ENCODE measurements at places on chromosomes 11 and 22. TPM values are rescaled to one million over a fixed set of nuclear protein-coding genes. Genes with fewer than 3 reads are reported as not detected.

DNA sequence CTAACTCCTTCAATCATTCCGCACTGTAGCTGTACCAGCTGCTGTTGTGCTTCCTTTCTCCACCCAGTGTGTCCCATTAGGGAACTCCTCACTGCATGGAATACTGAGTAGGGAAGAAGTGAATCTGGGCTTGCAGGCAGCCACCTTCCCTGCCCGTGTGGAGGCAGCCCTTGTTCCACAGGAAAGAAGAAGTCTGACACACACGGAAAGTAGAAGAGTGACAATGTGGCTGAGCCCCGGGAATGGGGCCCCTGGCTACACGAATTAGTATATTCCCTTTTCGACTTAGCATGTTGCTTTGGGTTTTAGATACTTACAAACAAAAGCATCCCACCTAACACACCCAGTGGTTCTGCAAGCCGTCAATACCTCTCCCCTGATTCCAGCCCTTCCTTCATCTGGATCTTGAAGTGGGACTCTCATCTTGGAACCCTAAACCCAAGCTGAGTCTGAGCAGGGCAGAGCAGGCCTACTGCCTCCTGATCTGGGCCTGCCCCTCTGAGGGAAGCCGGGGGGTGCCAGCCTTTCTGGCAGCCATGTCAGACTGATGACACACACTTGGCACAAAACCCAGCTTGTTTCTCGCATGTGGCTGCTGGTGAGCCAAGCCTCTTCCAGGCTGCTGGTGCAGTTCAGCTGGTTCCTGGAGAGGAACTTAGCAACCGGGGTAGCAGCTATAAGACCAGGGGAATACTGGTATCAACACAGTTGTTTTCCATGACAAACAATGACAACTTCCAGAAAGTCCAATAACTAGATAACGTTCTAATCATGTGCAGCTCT lies 71.6 kb downstream of the C11orf58 start:
- DNase-seq = no peak

A4GALT gene
- 42.2 TPM for total RNA-seq

HPS4 gene
- total RNA-seq = 19.3 TPM

MS4A15 gene
- total RNA-seq = not detected

GRCh38 chr11:7251836-7252682 lies at the start of gene SYT9:
Gene SYT9 (plus strand): TSS chr11:7251904. CDS start chr11:7252187, 283 bp downstream.
- peak; percentile 81 for DNase-seq

GRCh38 chr11:45097721-45098493 lies 48.5 kb upstream of the PRDM11 start:
- DNase-seq = no peak

- no peak for DNase-seq
These were observed 10.9 kb downstream of the PIH1D2 start for GRCh38 chr11:112062923-112063322.

DNA sequence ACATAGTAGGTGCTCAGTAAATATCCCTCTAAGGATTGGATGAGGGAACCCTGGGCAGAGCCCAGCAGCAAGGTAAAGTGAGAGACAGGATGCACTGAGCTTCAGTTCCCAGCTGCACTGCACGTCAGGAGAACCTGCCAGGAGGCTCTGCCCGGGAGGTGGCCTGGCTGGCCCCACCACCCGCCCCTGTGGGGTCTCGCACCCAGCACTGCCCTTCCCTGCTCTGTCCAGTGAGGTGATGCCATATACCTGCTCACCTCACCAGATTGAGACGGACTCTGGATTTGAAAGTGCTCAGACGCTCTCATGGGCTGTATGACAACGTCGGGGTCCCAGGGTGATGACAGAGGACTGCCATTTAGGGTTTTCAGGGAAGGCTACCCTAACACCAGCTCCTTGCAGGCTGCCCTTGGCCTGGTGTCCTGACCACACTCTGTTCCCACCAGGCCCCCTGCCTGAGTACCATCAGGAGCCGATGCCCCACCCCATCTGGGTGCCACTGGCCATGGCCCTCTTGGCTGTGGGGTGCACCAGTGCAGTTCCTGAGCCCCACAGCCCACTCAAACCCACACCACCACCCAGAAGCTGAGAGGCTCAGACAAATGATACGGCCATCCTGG lies 61.7 kb upstream of the FGF3 start:
- DNase-seq = peak; percentile 35

DNA sequence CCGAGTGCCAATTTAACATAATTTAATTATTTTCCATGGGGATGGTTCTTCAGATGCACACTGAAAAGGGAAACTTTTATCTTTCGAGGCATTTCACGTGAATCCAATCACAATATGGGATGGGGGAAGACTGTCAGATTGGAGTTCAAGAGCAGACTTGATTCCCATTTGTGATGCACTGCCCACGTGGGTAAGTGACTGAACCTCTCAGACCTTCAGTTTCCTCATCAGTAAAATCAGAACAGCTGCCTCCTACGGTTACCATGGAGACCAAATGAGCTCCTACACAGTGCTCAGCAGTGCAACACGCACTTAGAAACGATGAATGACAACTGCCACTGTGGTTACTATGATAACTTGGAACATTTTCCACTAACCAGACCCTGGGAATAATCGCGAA lies 21.7 kb downstream of the KIAA0930 start:
- no peak for DNase-seq

- DNase-seq = no peak
These were observed 168.2 kb downstream of the NCAM1 start for GRCh38 chr11:113129261-113129992.

GRCh38 chr11:100010393-100010792 lies 676.7 kb upstream of the ARHGAP42 start:
- DNase-seq = no peak

DNA sequence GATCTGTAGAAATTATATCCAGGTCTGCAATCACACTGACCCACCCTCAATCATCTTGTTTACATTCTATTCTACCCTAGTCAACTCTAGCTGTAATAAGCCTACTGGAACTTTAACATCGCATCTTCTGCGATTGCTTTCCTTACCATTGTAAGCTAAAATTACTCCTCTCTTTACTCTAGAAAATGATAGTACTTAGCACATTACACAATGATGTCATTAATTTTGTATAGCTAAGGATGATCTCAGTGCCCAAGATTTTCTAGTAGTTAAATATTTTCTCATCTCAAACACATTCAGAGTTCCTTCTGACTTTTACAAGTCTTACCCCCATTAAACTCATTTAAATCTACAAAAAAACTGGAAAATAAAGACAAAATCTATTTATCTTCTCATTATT lies 39.6 kb upstream of the CTSC start:
- no peak for DNase-seq

GRCh38 chr11:128528294-128528693 lies 59.1 kb downstream of the ETS1 start:
- no peak for DNase-seq
